ENCODE measurements at places on chromosomes 3 and 15.

DNA sequence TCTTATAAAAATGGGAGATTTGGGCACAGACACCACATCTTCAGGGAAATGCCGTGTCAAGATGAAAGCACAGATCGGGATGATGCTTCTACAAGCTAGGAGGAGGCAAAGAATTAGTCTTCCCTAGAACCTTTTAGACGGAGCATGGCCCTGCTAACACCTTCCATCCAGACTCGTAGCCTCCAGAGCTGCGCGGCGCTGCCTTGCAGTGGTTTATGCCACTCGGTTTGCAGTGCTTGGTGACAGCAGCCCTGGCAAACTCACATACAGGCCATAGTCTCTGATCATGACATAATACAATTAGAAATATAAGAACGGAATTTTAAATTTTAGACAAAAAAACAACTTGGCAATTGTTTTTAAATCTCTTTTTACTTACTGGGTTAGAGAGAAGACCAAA, 37.1 kb upstream of the SLC41A3 start:
- DNase-seq = no peak

DNA sequence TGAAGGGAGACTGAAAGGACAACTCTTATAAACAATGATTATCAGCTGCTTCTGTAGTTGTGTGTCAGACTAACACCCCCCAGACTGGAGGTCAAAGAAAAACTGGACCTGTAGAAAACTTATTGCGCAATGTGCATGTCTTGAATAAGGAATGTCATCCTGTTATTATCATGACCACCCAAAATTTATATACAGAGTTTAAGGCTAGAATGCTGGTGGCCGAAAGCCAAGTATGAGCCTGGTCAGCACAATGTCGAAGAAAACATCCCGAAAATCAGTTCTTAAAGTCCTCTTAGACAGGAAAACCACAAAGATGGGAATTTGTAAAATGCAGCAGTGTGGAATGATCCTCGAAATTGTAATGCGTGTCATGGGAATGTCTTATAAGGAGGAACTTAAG, 29.3 kb downstream of the RFTN1 start:
- DNase-seq = no peak

- DNase-seq = no peak
These were observed 326.9 kb downstream of the UNC13C start for GRCh38 chr15:54305138-54305537.

DNA sequence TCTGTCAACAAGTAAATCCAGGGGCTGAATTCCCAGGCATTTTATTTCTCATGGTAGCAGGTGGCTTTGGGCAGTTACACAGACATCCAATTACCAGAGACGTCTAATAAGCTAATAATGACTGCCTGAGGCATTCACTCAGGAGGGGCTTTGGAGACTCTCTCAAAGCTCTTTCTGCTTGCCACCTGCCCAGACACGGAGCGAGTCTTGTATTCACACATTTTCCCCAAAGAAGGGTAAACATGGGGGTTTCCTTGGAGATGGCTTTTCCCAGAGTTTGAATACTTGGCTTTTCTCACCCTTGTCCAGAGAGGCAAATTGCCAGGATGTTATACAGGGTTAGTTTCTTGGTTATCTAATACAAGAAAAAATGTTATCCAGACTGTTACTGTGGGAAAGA, 132.6 kb downstream of the DIPK2A start:
- peak; percentile 82 for DNase-seq

DNA sequence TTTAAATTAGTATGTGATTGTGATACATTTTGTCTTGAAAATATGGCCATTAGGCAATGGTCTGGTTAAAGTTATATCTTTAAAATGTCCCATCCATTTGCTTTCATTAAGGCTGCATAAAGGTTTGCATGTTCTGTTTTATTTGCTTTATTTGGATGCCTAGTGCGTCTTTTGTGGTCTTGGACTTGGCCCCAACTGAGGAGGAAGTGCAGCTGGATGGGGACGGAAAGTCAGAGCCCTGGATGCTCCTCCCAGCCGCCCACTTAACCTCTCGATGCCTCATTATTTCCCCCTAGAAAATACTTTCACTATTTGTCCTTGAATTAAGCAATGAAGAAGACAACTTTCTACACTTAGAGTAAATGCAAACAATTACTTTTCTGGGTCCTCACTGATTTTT, 898.2 kb downstream of the MCTP2 start:
- DNase-seq = no peak

GRCh38 chr3:62044874-62045411, 328.4 kb downstream of the FEZF2 start:
- DNase-seq = no peak

- DNase-seq = no peak
These were observed 3.6 kb upstream of the SOX14 start for GRCh38 chr3:137760341-137761098.

- no peak for DNase-seq
These were observed 162.5 kb upstream of the BHLHE40 start for GRCh38 chr3:4816718-4817117.

DNA sequence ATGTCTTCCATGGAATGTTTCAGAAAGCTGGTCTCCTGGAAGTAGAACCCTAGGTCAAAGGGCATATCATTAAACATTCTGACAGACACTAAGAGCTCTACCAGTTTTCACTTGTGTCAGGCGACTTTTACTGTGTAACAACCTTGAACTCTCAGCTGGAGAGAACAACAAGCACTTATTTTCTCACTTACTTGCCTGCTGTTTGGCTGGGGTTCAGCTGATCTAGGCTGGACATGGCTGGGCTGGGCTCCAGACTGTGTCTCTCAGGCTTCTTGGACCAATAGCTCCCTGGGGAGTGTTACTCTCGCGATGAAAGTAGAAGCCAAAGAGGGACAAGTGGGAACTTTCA, 527.3 kb downstream of the SHQ1 start:
- no peak for DNase-seq

DNA sequence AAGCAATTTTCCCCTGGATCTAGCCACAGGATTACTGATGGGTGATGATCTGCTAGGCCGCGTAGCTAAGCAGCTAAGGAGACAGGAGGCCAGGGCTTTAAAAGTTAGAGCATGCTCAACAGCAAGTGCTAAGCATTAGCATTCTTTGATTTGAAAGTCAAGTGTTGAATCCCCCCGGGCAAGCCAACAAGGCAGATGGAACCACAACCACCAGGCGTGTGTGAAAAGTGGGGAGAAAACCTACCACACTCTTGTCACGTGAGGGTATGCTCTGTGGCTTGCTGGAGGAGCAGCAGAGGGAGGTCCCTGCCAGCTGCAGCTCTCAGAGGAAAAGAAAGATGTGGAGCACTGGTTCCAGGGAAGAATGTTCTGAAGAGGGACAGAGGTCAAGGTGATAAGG, 20.9 kb downstream of the SLC51A start:
- no peak for DNase-seq

DNA sequence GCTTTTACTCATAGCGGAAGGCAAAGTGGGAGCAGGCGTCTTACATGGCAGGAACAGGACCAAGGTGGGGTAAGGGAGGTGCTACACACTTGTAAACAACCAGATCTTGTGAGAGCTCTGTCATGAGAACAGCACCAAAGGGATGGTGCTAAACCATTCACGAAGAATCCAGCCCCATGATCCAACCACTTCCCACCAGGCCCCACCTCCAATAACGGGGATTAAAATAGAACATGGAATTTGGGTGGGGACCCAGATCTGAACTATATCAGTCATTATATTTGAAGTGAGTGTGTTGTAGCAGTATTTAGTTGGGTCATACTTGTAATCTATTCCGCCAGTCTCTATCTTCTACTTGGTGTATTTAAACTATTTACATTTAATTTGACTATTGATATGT, 190.9 kb downstream of the RPLP1 start:
- no peak for DNase-seq

GRCh38 chr3:119743921-119744320, 38.0 kb upstream of the NR1I2 start:
- no peak for DNase-seq

DNA sequence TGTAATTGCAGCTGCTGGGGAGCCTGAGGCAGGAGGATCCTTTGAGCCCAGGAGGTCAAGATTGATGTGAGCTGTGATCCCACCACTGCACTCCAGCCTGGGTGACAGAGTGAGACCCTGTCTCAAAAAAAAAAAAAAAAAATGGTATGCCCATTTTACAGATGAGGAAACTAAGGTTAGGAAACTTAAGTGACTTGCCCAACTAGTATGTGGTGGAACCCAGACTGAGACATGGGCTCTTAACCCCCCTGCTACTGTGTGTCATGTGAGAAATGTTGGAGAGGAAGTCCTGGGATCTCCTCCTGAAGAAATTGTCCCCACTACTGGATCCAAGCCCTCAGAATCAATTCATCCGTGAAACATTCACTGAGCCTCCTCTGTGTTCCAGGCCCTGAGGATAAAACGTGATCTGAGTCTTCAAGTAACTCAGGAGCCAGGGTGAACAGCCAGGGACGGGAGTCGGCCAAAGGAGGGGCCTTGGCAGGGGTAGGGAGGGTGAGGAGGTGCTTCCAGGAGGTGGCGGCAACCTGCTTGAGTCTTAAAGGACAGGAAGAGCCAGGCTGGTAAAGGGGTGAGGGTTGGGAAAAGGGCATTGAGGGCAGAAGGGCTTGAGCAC, 19.6 kb upstream of the RNU6-1 start:
- no peak for DNase-seq

GRCh38 chr15:74543583-74543982, 2.6 kb downstream of the ARID3B start:
- DNase-seq = no peak

GRCh38 chr3:151816091-151816604, 2.2 kb downstream of the AADAC start:
- DNase-seq = no peak

GRCh38 chr3:194961571-194961970, 275.9 kb downstream of the FAM43A start:
- DNase-seq = no peak

GRCh38 chr3:67518236-67518635, 136.2 kb downstream of the SUCLG2 start:
- no peak for DNase-seq

- DNase-seq = no peak
These were observed 186.4 kb downstream of the ADAMTS9 start for GRCh38 chr3:64501298-64501906.

DNA sequence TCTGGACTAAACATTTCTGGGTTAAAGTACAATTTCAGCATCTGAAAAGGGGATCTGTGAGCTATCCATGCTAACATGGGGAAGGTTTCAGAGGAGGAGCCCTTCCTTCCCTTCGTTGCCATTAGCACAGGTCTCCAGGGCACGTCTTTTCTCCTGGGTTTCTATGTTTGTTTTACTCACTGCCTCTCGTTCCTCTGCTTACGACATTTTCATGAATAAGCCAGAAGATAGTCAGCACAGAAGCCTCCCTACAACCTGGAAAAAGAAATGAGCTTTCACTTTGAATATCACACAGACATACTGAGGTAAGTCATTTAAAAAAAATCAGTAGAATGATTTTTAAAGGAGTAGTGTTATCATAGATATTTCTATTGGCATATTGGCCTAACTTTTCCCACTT, 117.2 kb upstream of the KCNMB2 start:
- peak; percentile 36 for DNase-seq

Data from NCI-H1930 (cell line).